Cortex of kidney (tissue), 1 donor: ENCODE measurements at places on chromosomes 5 and 9.

- DNase-seq, result no peak
These were observed 27.3 kb downstream of the MAPKAP1 start for GRCh38 chr9:125679597-125680189.

- no peak for DNase-seq
These were observed 64.5 kb downstream of the MCTP1 start for GRCh38 chr5:95220381-95220780.

GRCh38 chr9:137807721-137808703 is 69.6 kb upstream of the CACNA1B start:
- DNase-seq, result no peak

GRCh38 chr5:1336749-1337488 is 8.0 kb downstream of the CLPTM1L start:
- DNase-seq, result no peak

GRCh38 chr5:1086871-1087270 is 25.0 kb downstream of the SLC12A7 start:
- DNase-seq, result no peak
